M059J (cell line): ENCODE measurements at places on chromosomes 5 and 9. TPM values are rescaled to one million over a fixed set of nuclear protein-coding genes. Genes with fewer than 3 reads are reported as not detected.

MLANA gene
- total RNA-seq: not detected in 2 replicates

RLN2 gene
- 0.62 TPM in 1 of 2 replicates, not detected in the other for total RNA-seq

COL23A1 gene
- not detected in 2 replicates for total RNA-seq

GABRA1 gene
- not detected in 2 replicates for total RNA-seq

IL17B gene
- not detected in 2 replicates for total RNA-seq

TEX48 gene
- total RNA-seq: not detected in 2 replicates

RASGEF1C gene
- total RNA-seq: not detected in 2 replicates

FOXE1 gene
- not detected in 2 replicates for total RNA-seq

PDE6A gene
- total RNA-seq: 0.02 and 0.22 TPM in 2 replicates

SLC6A19 gene
- not detected in 2 replicates for total RNA-seq

FBLL1 gene
- total RNA-seq: 0.66 and 0.81 TPM in 2 replicates

RAB3C gene
- 0.02 TPM in 1 of 2 replicates, not detected in the other for total RNA-seq

ACOT12 gene
- not detected in 2 replicates for total RNA-seq

GPX3 gene
- total RNA-seq: 62.3 and 68.5 TPM in 2 replicates

ENHO gene
- total RNA-seq: 0.71 and 2.0 TPM in 2 replicates

LCN1 gene
- not detected in 2 replicates for total RNA-seq

NPR3 gene
- 0.15 and 0.52 TPM in 2 replicates for total RNA-seq

CCDC192 gene
- total RNA-seq: not detected in 2 replicates

IFNB1 gene
- 0.52 TPM in 1 of 2 replicates, not detected in the other for total RNA-seq

CSNK1A1 gene
- 182 and 247 TPM in 2 replicates for total RNA-seq

ARHGEF28 gene
- 7.1 and 12.0 TPM in 2 replicates for total RNA-seq

LCN15 gene
- total RNA-seq: not detected in 2 replicates

S1PR3 gene
- total RNA-seq: 10.1 and 20.5 TPM in 2 replicates

PPIC gene
- 74.2 and 139 TPM in 2 replicates for total RNA-seq

CXCL14 gene
- 0.62 TPM in 1 of 2 replicates, not detected in the other for total RNA-seq

GNE gene
- 38.0 and 50.0 TPM in 2 replicates for total RNA-seq

MYMK gene
- total RNA-seq: not detected in 2 replicates

UNC13B gene
- 16.1 and 18.5 TPM in 2 replicates for total RNA-seq

DIPK1B gene
- 1.5 and 1.6 TPM in 2 replicates for total RNA-seq

HAUS6 gene
- total RNA-seq: 18.8 and 28.4 TPM in 2 replicates

PHF24 gene
- not detected in 2 replicates for total RNA-seq

SGTB gene
- total RNA-seq: 3.3 and 5.1 TPM in 2 replicates

LMX1B gene
- 0.02 TPM in 1 of 2 replicates, not detected in the other for total RNA-seq

MRRF gene
- total RNA-seq: 27.3 and 37.9 TPM in 2 replicates

HMGCS1 gene
- total RNA-seq: 40.2 and 54.4 TPM in 2 replicates

ABO gene
- not detected in 2 replicates for total RNA-seq

SPATA31D4 gene
- not detected in 2 replicates for total RNA-seq

PKD2L2 gene
- 0.17 TPM in 1 of 2 replicates, not detected in the other for total RNA-seq

ZNF462 gene
- total RNA-seq: 6.6 and 17.8 TPM in 2 replicates

PCA3 gene
- not detected in 2 replicates for total RNA-seq

TRPM6 gene
- 0.49 and 1.6 TPM in 2 replicates for total RNA-seq

ITK gene
- 0.10 TPM in 1 of 2 replicates, not detected in the other for total RNA-seq

SLC2A6 gene
- total RNA-seq: 12.2 and 14.6 TPM in 2 replicates

FOXD4L6 gene
- not detected in 2 replicates for total RNA-seq

PRDM9 gene
- total RNA-seq: not detected in 2 replicates

ANKHD1 gene
- total RNA-seq: 23.9 and 48.5 TPM in 2 replicates

ZNF618 gene
- total RNA-seq: 4.6 and 5.7 TPM in 2 replicates

FAM153A gene
- not detected in 2 replicates for total RNA-seq
